ENCODE measurements at places on chromosomes 16 and 17.

GRCh38 chr17:28940142-28940541 lies 11.2 kb downstream of the PHF12 start:
- DNase-seq = no peak

GRCh38 chr16:15610369-15610871 lies 32.5 kb downstream of the MARF1 start:
- no peak for DNase-seq

- DNase-seq = no peak
Measured at GRCh38 chr16:23434380-23434779, 18.6 kb downstream of the COG7 start.

DNA sequence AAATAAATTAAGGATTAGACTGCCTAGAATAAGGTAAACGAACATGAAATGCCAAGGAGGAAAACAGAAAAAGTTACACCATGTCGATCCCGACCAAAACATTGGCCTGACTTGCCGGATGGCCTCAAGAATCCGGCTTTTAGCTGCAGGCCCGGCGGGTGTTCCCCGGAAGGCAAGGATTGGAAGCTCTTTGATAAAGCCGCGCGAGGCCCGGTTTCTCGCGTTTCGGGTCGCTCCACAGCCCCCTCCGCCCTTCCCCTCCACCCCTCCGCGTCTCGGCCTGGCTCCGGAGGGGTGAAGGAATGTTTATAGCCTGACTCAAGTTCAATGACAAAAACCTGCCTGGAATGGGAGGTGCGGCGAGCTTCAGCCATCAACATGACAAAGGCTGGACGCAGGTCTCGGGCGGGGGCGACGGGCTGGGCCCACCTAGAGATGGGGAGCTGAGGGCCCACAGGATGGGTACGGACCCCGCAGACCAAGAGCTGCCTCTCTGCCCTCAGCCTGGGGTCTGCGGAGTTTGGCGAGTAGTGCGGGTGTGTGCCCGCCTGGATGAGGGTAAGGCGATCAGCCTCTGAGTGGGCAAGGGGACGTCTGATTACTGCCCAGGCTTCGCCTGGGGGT lies 2.6 kb downstream of the PRAC1 start:
- DNase-seq = peak; percentile 75

DNA sequence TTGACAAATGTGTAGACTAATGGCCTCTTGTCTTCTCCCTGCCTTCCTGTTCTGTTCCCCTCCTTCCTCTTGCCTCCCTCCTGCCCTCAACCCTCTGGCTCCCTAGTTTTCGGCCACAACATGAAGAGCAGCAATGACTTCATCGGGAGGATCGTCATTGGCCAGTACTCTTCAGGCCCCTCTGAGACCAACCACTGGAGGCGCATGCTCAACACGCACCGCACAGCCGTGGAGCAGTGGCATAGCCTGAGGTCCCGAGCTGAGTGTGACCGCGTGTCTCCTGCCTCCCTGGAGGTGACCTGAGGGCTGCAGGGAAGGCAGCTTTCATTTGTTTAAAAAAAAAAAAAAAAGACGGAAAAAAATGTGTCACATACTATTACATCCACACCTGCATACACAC lies 18.8 kb upstream of the CLEC19A start:
- no peak for DNase-seq

DNA sequence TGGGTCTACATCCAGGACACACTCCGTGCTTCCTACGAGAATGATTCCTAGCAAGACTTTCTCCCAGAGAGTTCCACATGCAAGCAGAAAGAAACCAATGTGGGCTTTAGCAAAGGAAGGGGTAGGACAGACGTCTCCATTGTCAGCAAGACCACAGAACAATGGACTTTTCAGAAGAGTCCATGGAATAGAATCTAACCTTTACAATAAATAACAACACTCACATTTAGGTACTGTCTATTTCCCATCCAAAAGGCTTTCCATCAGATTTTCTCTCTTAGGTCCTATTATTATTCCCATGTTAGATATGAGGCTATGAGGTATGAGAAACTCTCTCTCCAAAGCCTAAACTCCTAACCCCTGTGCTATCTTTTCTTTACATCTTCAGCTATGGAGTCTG lies 360.9 kb downstream of the GRIN2A start:
- DNase-seq = no peak

DNA sequence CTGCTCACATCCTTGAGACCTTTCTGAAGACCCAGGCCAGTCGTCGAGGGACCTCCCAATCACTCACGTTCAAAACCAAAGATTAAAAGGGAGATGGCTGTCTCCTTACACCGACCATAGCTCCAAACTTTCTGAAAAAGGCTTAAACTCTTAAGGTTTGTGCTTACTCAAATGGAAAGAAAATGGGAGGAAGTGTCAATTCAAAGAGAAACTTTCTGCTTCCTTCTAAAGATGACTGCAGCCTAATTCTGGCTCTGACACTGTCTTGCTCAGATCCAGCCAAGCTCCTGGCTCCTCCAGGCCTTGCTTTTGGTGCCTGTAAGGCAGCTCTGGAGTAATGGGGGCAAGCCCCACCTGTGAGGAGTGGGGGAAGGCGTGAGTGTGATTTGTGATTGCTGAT lies 54.9 kb upstream of the WSB1 start:
- DNase-seq = no peak

GRCh38 chr17:45675012-45675411 lies 109.1 kb upstream of the CRHR1 start:
- DNase-seq = no peak

- no peak for DNase-seq
Measured at GRCh38 chr16:84806256-84806889, 13.4 kb upstream of the CRISPLD2 start.

- no peak for DNase-seq
Measured at GRCh38 chr16:15461376-15461775, 27.0 kb downstream of the BMERB1 start.

DNA sequence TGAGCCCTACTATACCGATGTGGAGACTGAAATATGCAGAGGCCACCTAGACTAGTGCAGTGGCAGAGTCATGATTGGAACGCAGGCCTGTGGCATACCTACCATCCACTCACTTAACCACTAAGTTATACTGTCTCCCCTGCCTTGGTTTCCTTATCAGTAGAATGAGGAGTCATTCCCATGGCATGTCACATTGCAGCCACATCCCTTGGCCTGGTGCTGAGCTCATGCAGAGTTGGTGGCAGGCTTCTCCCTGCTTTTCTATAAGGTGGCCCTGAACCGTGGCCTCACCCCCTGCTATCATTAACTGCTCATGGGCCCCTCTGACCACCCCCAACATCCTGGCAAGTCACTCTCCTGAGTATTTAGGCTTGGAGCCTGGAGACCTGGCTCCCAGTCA lies 212.5 kb downstream of the KATNIP start:
- DNase-seq = no peak

- DNase-seq = no peak
Measured at GRCh38 chr16:59296888-59297287, 562.8 kb upstream of the GOT2 start.

DNA sequence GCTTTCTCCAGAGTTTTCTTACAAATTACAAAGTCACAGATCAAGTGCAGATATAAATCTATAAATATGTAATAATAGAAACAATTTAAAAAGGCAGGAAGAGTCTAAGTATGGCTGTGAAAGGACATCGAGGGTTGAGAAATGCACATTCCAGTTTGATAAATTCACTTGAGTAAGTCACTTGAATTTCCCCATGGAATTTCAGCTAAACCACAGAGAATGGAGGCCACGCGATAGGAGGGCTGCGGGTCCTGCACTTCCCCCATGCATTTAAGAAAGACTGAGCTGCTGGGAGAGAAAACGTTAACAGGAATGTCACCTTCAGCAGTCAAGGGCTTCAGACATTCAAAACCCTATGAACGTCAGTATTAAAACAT lies 6.1 kb upstream of the MXRA7 start:
- DNase-seq = no peak

GRCh38 chr17:65797809-65798208 lies 236.4 kb upstream of the AXIN2 start:
- no peak for DNase-seq

GRCh38 chr17:40063187-40063771 lies 514 bp downstream of the THRA start:
- DNase-seq = peak; percentile 92

GRCh38 chr16:77723108-77723514 lies 797 bp downstream of the NUDT7 start:
- no peak for DNase-seq

- no peak for DNase-seq
Measured at GRCh38 chr16:59459806-59460205, 725.7 kb upstream of the GOT2 start.

DNA sequence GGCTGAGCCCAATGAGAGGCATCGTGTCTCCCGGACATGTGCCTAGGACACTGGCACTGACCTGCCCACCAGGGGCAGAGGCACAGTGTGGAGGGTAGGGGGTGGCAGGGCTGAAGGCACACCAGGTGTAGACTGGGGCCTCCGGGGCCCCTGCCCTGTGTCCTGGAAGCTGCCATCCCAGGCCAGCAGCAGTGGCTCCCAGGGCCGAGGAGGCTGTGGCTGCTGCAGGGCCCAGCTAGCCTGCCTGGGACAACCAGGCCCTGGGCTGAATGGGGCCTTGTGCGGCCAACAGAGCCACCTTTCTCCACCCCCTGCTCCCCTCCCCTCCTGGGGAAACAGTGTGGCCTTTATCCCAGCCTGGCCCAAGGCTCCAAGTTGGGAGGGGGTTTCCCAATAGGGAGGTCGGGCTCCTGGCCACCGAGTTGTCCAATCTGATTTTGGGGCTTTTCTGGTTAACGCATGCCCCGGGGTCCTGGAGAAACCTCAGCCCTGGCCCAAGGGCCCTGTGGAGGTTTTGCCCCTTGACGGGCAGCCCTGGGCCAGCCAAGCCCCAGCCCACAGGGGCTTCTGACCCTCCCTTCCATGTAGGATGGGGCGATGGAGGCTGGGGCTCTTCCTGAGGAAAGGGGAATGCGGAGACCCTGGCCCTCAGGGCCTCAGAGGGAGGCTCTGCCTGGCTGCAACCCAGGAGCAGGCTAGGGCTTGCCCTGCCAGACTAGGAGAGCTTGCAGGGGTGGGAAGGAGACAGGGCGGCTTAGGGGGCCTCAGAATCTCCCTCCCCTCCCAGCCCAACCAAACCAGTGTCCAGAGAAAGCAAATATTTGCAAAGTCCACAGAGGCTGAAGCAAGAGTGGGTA lies 4.2 kb downstream of the MTSS2 start:
- no peak for DNase-seq

GRCh38 chr16:89104930-89105571 lies 11.4 kb downstream of the ACSF3 start:
- DNase-seq = no peak

GRCh38 chr16:82735673-82736091 lies 108.9 kb downstream of the CDH13 start:
- DNase-seq = no peak

DNA sequence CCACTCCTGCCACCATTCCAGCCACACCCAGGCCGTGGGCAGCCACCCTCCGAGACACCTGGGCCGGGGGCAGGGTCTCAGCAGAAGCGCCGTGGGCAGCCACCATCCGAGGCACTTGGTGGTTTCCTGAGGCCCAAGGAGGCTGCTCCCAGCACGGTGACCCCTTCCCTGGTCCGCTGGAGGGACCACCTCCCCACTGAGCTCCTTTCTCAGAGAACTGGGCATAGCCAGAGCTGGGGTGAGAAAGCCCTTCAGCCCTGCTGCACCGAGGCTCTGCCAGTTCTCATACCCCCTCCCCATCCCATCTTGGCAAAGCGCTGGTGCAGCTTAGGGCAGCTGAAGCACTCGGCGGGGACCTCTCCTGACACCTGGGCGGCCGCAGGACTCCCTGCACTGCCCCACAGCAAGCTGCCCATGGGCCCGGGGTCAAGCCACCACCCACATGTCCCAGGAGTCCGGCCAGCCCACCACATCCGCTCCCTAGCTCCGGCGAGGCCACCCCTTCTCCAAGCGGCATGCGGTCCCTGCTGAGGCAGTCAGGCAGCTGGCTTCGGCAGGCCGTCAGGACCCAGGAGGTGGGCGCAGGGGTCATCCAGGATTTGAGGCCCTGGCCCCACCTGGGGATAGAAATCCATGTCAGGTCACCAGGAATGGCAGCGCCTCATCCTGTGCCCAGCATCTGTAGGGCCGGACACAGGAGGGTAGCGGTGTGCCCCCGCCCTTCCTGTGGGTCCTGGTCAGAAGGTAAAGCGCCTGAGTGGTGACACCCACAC lies 1.3 kb upstream of the CYBA start:
- DNase-seq = no peak

GRCh38 chr16:80372341-80372740 lies 168.5 kb upstream of the DYNLRB2 start:
- no peak for DNase-seq

GRCh38 chr17:42129109-42129837 lies 6.7 kb downstream of the HSPB9 start:
- DNase-seq = no peak

DNA sequence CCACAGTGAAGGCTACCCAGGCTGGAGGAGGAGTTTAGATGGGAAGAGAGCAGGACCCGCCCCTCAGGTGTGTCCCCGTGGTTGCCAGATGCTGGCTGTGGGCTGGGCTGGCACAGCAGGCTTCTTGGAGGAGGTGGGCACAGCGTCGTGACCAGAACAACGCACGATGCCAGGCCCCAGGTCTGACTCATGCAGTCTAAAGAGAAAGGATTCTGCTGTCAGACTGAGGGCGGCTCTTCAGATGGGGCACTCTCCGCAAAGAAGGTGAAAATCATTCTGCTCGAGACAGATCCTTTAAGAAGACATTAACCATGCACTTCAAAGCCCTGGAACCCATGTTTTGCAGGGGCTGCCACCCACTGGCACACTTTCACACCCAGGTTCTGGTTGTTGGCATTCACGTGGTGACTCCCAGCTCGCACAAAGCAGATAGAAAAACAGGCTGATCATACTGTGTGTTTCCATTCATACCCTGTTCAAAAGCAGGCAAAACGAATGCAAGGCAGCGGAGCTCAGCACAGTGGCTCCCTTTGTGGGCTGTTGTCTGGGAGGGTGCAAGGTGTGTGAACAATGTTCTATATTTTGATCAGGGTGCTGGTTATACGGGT lies 19.0 kb downstream of the CACNG4 start:
- DNase-seq = no peak

DNA sequence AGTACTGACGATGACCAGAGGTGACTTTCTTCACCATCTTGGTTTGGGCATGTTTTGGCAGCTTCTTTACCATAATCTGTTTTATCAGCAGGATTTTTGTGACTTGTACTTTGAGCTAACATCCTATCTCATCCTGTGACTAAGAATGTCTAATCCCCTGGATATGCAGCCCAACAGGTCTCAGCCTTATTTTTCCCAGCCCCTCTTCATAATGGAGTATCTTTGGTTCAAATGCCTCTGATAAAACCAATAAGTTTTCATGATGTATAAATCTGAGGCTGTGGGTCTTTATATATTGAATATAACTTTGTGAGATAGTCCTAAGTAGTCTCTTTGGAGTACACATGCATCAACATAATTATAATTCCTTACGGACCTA lies 186.9 kb upstream of the WSB1 start:
- DNase-seq = no peak

DNA sequence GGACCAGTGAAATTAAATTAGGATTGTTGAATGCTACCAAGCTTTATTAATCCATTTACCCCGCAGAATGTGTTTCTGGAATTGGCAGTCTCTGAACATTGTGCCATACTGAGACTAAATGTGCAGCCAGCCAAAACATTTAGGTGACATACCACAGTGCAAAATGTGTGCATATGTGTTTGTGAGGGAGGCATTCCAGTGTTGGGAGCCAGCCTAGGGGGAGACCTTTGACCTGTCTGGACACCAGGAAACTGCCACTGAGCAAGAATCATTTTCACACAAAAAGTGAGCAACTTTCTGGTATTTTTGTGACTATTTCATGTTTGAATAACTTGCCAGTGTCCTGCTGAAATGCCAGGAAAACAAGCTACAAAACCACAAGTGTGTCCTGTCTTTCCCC lies 64.7 kb upstream of the SLC12A3 start:
- DNase-seq = no peak

Measured in suprapubic skin (tissue), 4 donors.